ENCODE measurements at places on chromosomes 7 and 10. TPM values are rescaled to one million over a fixed set of nuclear protein-coding genes. Genes with fewer than 3 reads are reported as not detected.

Gene LYZL2
- not detected for total RNA-seq

DNA sequence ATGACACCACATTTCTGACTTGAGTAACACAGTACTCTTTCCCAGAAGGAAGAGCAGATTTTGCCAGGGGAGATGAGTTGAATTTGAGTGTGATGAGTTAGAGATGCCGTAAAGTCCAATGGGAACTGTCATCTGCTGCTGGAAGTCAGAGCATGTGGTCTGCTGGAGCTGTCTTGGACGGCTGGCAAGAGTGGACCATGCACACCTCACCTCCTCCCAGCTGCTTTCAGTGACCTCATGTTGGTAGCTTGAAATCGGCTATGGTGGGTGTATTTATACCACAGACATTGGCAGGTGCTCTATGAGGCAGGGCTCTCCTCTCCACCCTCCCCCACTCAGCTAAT, 82.3 kb downstream of the COL13A1 start:
- no peak for DNase-seq

DNA sequence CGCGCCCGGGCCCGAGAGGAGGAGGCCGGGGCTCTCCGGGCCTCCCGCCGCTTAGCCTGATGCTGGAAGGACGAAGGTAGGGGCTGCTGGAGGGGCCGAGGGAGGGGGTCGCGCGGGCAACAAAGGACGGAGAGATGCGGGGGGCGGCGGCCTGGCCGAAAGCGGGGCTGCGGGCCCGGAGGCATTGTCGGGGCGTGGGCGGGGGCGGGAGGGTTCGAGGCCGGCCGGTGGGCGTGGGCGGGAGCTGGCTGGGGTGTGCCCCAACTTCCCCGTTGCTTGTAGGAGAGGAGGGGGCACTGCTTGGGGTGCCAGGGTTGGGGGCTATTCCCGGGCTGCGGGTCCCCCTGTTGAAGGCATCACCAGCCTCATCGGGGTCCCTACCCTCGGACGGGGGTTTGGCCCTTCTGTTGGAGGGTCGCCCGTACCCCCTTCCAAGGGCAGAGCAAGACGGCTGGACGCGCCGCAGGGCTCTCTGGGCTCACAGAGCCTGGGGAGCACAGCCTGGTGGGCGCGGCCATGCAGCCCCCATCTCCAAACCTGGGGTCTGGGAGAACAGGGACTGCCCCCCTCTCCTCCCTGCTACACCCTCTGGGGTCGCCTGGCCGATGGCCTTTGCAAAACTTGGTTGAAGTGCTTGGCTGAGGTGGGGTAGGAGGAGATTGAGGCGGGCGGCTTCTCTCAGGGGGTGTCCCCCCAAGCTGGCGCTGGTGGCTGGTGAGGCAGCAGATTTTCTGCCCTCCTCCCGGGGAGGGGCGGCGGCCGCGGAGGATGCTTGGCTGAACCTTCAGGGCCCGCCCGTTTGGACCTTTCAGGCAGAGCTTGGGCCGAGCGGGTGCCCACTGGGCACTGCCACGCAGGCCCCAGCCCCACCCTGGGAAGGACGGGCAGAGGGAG, 699 bp downstream of the CLIP2 start:
- DNase-seq: no peak

Gene CTAGE4
- total RNA-seq: 0.30 TPM

DNA sequence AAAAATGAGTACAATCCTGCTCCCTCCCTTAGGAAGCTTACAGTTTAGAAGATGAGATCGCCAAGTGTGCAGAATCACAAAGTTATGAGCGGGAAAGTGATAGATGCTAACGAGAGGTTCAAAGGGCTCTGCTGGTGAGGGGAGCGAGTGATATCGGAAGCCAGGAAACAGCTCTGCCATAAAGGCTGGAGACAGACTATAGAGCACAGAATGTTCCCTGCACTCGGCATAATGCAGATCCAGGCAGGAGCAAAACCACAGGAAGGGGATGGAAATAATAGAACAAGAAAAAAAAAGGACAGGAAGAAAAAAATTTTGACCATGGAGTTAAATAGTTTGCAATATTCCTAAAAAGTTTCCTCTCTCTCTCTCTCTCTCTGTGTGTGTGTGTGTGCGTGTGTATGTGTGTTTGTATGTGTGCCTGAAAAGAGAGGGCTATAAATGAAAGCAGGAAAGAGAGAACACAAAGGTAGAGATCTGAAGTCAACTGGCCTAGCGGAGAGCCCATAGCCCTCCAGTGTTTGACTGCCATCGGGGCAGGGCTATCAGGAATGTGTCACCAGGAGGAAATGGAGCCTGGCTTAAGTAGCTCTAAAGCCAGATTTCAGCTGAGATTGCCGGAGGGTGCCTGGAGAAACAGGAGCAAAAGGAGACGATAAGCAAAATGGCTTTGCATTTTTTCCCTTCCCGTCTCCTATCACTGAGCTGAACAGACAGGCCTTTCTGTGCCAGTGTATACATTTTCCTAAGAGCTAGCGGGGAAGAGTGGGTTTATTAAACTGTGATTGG, 175.8 kb upstream of the LYZL1 start:
- no peak for DNase-seq

Gene GPER1
- total RNA-seq: 3.6 TPM

- DNase-seq: no peak
Measured at GRCh38 chr7:15334536-15335263, 227.1 kb downstream of the AGMO start.

Gene PTPN20
- total RNA-seq: 14.3 TPM

DNA sequence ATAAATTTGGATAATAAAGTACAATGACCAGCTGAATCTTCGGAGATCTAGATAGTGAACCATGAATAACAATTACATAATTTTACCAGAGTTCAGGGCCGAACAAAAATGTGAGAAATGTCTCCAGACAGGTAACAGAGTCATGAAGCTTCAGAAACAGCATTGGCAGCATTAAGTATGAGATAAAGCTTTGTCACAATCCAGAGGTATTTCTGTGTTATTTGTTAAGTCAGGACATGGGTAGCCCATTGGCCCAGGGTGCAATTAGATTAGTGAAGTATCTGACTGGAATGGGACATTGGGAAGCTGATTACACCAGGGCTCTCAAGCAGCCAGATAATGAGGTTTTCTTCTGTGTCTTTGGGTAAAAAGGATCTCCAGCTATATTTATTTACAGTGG, 184.2 kb upstream of the PPP1R3A start:
- no peak for DNase-seq

Gene MPP7
- total RNA-seq: 13.1 TPM

- DNase-seq: no peak
Measured at GRCh38 chr10:85421421-85421820, 945.2 kb downstream of the GRID1 start.

GRCh38 chr7:54897891-54898290, 120.9 kb upstream of the EGFR start:
- DNase-seq: no peak

DNA sequence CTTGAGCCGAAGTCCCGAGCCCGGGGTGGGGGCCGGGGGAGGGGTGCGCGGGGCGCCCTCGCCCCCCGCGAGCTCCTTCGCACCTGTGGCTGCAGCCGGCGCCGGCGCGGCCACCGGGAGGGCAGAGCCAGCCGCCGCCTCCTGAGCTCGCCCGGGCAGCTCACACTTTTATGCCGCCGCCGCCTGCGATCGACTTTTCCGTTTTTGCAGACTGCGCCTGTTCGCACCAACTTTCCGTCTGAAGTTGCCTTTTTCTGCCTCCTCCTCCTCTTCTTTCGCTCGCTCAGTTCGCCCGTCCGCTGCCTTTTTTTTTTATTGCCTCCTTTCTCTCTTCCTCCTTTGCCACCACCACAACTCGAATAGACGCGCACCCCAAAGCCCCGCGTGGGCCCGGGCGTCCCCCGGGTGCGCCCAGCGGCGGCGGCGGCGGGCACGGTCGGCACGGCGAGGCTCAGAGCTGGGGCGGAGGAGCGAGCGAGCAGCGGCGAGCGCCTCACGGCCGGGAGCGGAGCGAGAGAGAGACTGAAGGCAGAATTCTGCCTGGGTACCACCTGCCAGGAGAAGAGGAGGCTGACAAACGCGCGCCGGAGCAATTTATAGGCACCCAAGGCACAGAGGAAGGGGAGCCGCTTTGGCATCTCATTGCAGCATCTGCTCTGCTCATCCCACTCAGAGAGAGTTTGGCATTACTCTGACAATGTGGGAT, at the start of gene C1QL3:
C1QL3 (minus strand) TSS at position 569 of the 706 bp plus-strand sequence. CDS start 814 bp downstream, outside the sequence.
- DNase-seq: no peak

Gene LIPJ
- not detected for total RNA-seq

GRCh38 chr10:61841338-61841875, 60.1 kb upstream of the ARID5B start:
- DNase-seq: no peak

GRCh38 chr7:31488562-31489203, 25.2 kb upstream of the ITPRID1 start:
- DNase-seq: peak; percentile 74

Gene HK1
- total RNA-seq: 186 TPM

GRCh38 chr7:102050864-102051460, 233.5 kb downstream of the CUX1 start:
- DNase-seq: no peak

- DNase-seq: no peak
Measured at GRCh38 chr7:131493581-131493980, 62.8 kb downstream of the PODXL start.

DNA sequence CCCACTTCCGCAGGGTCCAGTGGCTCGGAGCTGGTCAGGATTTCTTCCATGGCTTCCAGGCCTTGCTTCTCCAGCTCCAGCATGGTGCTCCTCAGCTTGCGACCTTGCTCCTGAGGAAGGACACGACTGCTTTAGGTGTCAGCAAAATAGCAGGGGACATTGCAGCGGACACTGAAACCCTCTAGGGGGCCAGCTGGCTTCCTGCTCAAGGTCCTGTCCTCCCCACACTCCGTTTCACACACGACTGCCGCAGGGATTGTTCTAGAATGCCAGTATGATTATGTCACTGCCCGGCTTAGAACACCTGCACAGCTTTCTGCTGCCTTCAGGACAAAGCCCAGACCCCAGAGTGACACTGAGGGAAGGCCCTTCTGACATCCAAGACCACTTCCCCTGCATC, 65.6 kb downstream of the SCRN1 start:
- no peak for DNase-seq

DNA sequence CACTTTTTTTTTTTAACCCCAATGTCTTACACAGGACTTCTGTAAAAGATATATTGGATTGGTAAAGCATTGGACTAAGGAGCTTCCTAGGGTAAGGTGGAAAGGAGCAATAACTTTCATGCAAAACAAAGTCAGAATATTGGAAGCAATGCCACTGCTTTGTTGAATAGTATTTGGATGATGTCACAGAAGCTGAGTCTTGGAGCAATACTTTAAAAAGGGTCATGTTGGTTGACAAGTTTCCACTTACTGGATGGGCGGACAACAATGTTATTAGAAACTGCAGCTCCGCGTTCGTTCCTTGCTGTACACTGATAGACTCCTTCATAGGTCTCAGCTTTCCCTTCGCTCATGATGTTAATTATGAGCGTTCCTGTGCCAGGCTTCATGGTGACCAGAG, 101.9 kb upstream of the LAMB4 start:
- DNase-seq: no peak

DNA sequence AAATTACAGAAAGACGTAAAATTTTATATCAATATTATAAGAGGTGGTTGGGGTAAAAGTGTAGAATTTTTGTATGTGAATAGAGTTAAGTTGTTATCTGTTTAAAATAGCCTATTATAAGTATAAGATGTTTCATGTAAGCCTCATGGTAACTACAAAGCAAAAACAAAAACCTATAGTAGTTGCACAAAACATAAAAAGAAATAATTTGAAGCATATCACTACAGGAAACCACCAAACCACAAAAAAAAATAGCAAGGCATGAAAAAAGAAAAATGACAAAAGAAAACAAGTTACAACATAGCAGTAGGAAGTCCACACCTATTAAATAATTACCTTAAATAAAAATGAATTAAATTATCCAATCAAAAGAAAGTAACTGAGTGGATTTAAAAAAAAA, 12.4 kb upstream of the GSTK1 start:
- DNase-seq: no peak

GRCh38 chr7:136045992-136046391, 68.8 kb upstream of the MTPN start:
- no peak for DNase-seq

DNA sequence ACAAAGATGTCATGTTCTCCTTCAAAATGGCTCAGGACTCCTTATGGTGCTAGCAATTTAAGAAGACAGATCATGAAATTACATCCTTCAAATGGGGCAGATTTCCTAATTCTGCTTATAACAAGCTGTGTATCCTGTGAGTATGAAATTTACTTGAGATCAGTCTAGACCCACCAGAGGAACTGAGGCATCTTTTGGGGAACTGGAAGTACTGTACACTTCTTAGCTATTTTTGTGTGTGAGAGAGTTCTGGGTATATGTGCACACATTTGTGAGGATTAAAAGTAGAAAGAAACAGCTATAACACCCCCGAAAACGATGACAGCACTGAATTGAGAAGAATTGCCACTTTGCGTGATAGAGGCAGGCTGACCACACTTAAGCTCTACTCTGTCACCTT, 187.0 kb upstream of the CCDC6 start:
- no peak for DNase-seq

Gene SNX10
- 1.9 TPM for total RNA-seq

- DNase-seq: peak; percentile 87
Measured at GRCh38 chr10:11875494-11876281, 52.5 kb downstream of the PROSER2 start.

- DNase-seq: no peak
Measured at GRCh38 chr10:25083546-25084111, 67.2 kb downstream of the THNSL1 start.

Gene SHH
- total RNA-seq: not detected

DNA sequence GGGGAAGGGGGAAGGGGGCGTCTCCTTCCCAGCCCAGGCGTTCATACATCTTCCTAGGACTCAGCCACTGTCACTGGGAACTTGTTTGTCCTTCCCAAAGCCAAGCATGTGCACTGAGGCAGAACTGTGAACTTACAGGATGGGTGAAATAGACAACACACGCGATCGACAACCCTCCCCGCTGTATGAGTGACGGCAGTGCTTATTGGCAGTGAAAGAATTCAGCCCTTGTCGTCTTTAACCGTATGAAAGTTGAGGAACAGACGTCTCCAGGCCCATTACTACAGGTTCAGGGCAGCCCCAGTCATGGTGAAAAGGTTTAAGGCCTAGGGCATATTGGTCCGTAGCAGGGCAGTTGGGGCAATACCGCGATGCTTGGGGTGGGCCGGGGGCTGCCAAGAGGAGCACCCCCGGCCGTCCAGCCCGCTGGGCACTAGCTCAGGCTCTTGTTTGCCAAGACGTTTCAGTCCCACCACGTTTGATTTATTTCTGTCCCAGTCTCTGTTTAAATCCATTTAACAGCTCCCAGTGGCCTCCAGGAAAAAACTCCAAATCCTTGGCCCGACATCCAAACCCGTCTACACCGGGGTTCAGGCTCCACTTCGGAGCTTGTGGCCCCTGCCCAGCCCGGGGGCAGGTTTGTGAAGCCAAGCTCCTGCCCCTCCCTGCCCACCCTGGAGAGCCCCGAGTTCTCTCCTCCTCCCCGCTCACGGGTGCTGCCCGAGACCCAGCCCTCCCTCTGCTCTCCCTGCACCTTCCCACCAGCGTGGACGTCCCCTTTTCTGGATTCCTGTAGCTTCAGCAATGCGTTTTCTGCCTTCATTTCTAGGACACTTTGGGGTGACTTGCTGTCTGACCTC, 159.8 kb downstream of the DNAJB6 start:
- DNase-seq: no peak

- no peak for DNase-seq
Measured at GRCh38 chr10:113921561-113922370, 67.3 kb downstream of the NHLRC2 start.

- DNase-seq: no peak
Measured at GRCh38 chr7:100682991-100683658, 9.6 kb downstream of the GNB2 start.

GRCh38 chr10:92757066-92757710, 67.4 kb downstream of the HHEX start:
- DNase-seq: peak; percentile 92
